ENCODE measurements at places on chromosomes 11 and 22.

DNA sequence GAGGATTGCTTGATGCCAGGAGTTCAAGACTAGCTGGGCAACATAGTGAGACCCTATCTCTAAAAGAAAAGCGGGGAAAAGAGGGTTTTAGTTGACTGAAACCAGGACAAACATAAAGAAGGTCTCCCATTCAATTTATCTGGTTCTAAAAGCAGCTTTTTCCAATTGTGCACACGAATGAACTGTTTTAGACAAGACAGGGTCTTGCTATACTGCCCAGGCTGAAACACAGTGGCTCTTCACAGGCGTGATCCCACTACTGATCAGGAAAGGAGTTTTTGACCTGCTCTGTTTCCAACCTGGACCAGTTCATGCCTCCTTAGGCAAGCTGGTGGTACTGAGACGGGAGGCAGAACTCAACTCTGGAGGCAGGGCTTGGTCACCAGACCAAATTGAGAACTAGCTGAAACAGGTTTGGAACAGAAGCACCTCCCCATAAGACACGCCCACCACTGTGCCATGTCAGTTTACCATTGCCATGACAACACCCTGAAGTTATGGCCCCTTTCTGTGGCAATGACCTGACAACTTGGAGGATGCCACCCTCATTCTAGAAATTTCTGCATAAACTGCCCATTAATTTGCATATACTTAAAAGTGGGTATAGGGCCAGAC is 2.8 kb upstream of the NUCB2 start:
- DNase-seq: no peak

DNA sequence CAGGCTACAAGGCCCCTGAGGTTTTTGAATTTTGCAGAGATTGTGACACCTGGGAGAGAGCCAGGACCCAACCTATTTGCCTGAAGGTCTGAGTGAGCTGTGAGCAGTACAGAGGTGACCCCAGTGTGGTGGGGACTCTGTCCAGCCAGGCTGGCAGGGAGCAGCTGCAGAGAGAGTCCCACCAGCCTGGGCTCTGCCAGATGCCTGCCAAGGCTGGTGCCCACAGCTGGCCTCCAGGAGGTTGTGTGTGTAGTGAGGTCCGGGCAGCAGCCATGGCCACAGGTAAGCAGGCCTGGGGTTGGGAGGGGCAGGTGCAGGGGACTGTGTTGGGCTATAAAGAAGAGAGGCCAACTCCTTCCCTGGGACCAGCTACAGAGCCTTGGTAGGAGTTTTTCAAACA is 144.8 kb downstream of the CRYBB2 start:
- DNase-seq: no peak

GRCh38 chr11:117771197-117771596 is 25.8 kb downstream of the DSCAML1 start:
- DNase-seq: no peak

DNA sequence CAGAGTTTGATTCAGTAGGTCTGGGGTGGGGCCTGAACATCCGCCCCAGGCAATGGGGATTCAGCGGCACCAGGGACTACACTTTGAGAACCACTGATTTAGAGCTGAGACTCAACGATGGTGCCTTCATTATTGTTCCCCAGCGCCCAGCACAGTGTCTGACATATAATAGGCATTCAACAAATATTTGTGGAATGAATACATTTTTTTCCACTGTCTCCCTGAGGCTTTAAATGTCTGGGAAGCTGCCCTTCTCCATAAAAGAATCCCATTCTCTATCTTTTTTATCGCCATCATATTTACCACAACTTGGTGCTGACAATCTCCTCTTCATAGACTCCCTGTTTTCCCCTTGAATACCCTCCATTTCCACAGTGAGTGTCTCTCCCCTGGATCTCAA is 23.6 kb upstream of the LMO2 start:
- DNase-seq: no peak

DNA sequence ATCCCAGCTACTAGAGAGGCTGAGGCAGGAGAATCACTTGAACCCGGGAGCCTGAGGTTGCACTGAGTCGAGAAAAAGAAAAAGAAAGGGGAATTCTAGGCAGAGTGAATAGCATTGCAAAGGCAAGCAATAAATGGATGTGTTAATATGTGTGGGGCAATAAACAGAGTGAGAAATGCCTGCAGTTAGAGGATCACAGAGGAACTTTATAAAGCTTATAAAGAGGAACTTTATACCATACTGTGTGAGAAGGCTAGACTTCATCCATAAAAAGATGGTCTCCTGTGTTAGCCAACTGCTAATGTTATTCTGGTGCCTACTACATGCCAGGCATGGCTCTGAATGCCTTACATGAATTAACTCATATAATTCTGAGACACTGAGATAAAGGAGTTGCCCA is 841 bp downstream of the B3GNT6 start:
- DNase-seq: no peak

DNA sequence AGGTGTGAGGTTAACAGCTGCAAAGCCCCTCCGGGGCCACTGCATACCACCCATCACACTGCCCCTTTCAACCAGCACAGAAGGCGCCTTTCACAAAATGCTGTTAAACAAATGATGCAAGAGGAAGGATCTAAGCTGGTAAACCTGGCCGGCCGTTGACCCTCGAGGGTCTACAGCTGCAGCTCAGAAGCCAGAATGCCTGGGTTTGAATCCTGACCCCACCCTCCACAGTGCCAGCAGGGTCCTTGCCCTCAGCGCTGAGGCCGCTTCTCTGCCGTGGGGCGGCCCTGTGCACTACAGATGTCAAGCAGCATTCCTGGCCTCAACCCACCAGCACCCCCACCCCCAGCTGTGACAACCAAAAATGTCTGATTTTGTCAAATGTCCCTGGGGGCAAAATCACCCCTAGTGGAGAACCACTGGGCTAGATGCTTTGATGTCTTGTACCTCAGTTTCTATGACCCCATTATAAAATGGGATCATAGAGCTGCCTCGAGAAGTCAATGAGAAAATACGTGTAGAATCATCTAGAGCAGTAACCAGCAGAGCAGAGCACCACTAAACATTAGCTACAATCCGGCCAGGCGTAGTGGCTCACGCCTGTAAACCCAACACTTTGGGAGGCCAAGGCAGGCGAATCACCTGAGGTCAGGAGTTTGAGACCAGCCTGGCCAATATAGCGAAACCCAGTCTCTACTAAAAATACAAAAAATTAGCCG is 77.9 kb downstream of the CELSR1 start:
- no peak for DNase-seq
